ENCODE measurements at places on chromosomes 2 and 18. TPM values are rescaled to one million over a fixed set of nuclear protein-coding genes. Genes with fewer than 3 reads are reported as not detected.

The ERBB4 gene
- total RNA-seq, result 29.3 TPM

The TEKT4 gene
- not detected for total RNA-seq

The KRTCAP3 gene
- total RNA-seq, result 0.68 TPM

DNA sequence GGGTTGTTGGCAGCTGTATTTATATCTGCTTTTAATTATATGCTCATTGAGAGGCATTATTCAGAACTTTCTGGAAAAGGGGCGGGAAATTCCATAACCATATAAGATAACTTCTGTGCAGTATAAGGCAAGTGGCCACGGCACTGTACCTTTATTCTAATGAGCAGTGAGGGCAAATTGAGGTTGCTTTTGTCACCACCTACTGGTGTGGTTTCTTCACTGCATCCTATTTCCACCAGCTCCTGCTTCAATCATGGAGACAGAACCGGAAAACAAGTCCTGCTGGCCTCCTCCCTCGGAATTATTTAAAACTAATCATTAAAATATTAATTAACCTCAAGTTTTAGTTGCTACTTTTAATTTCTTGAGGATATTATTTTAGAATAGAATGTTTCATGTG lies 759.4 kb downstream of the CBLN2 start:
- no peaks in the 10 kb centered on the region for H3K36me3 ChIP-seq
- no peak overlapping the region for H3K27ac ChIP-seq
- H3K27me3 ChIP-seq, result no peaks in the 10 kb centered on the region
- H3K4me1 ChIP-seq, result no peaks in the 10 kb centered on the region

GRCh38 chr2:43837831-43838559 lies 644 bp downstream of the ABCG5 start:
- no peaks in the 10 kb centered on the region for H3K36me3 ChIP-seq
- H3K27ac ChIP-seq, result no peak overlapping the region
- H3K4me1 ChIP-seq, result no peaks in the 10 kb centered on the region
- no peaks in the 10 kb centered on the region for H3K27me3 ChIP-seq

- no peak overlapping the region for H3K27ac ChIP-seq
- no peak overlapping the region for H3K4me3 ChIP-seq
- no peak for DNase-seq
- no peaks in the 10 kb centered on the region for H3K27me3 ChIP-seq
These were observed 88.9 kb upstream of the CYP26B1 start for GRCh38 chr2:72236445-72237067.

DNA sequence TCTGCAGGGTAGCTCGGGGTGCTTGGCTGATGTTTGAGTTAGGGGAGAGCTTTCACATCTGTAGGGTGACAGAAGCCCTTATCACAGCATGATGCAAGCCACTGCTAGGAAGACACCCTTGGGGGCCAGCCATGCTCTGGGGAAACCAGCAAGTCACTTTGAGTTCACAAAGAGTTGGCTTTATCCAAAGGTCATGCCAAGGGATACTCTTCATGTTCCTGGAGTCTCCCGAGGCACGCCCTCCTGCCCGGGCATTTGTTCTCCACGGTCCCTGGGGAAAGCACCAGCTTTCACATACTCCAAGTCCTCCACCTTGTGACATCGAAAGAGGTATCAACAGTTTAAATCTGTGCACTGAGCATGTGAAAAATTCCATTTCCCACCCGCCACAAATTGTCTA lies 227.7 kb downstream of the VAPA start:
- H3K27me3 ChIP-seq, result no peaks in the 10 kb centered on the region
- H3K36me3 ChIP-seq, result no peaks in the 10 kb centered on the region
- H3K4me1 ChIP-seq, result peaks cover 13% of the 10 kb centered on the region
- H3K27ac ChIP-seq, result no peak overlapping the region
- H3K4me3 ChIP-seq, result no peak overlapping the region
- DNase-seq, result no peak

The KIF5C gene
- total RNA-seq, result 7.3 TPM

GRCh38 chr18:47550611-47551010 lies 299.2 kb upstream of the SKOR2 start:
- no peak overlapping the region for H3K27ac ChIP-seq
- no peaks in the 10 kb centered on the region for H3K36me3 ChIP-seq
- H3K4me3 ChIP-seq, result no peak overlapping the region
- H3K27me3 ChIP-seq, result no peaks in the 10 kb centered on the region
- DNase-seq, result no peak

DNA sequence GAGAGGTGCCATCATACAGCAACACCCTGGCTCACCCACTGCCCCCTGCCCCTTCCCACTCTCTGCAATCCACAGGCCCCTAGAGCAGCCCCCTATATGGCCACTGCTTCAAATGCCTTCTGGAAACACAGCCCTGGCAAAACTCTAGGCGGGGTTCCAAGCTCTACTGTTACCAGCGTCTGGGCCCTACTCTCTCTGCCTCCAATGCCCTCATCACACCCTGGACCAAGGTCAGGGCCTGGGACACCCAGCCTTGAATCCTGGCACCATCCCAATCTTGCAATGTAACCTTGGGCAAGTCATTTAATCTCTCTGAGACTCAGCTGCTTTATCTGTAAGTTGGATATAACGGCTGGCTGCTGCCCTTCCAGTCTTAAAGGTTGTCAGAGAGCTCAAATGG lies 39.2 kb upstream of the LOXHD1 start:
- H3K27ac ChIP-seq, result no peak overlapping the region
- no peaks in the 10 kb centered on the region for H3K4me1 ChIP-seq

- H3K27ac ChIP-seq, result no peak overlapping the region
- no peaks in the 10 kb centered on the region for H3K27me3 ChIP-seq
- H3K4me3 ChIP-seq, result no peak overlapping the region
These were observed 199.2 kb downstream of the CAMKMT start for GRCh38 chr2:44560941-44561340.

GRCh38 chr2:27856386-27856785 lies 33.8 kb downstream of the RBKS start:
- peaks cover 7% of the 10 kb centered on the region for H3K4me1 ChIP-seq
- H3K27me3 ChIP-seq, result no peaks in the 10 kb centered on the region
- no peak for DNase-seq
- H3K27ac ChIP-seq, result no peak overlapping the region
- H3K36me3 ChIP-seq, result no peaks in the 10 kb centered on the region

- DNase-seq, result no peak
- H3K4me3 ChIP-seq, result no peak overlapping the region
- H3K4me1 ChIP-seq, result peaks cover 16% of the 10 kb centered on the region
- H3K27ac ChIP-seq, result no peak overlapping the region
- H3K36me3 ChIP-seq, result no peaks in the 10 kb centered on the region
- no peaks in the 10 kb centered on the region for H3K27me3 ChIP-seq
These were observed 239.8 kb downstream of the SETBP1 start for GRCh38 chr18:44920441-44920840.

The IL37 gene
- total RNA-seq, result not detected

The PRSS56 gene
- not detected for total RNA-seq

DNA sequence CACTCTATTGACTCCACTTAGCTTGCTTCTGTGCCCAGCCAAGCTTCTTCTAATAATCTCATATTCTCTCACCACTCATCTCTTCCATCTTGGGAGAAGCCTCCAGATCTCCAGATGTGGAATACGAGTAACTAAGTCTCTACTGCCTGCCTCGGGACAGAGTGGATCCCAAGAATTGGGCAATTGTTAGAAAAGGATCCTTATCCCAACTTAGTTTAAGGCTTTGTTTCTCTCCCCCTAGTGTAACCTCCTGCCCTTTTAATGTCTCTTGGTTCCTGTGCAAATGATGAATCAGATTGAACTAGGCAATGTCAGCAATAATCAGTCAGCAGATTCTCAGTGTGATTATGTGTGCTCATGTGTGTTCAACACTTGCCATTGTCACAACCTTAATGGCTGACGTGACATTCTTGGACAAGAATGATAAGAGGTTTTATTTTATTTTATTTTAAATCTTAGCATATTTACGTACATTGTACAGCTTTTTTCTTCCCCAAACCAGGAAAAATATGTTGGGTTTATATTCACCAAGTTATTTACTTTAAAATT lies 59.7 kb downstream of the MYO3B start:
- H3K4me1 ChIP-seq, result no peaks in the 10 kb centered on the region
- no peak overlapping the region for H3K4me3 ChIP-seq
- no peak for DNase-seq
- H3K27ac ChIP-seq, result no peak overlapping the region
- no peaks in the 10 kb centered on the region for H3K36me3 ChIP-seq

DNA sequence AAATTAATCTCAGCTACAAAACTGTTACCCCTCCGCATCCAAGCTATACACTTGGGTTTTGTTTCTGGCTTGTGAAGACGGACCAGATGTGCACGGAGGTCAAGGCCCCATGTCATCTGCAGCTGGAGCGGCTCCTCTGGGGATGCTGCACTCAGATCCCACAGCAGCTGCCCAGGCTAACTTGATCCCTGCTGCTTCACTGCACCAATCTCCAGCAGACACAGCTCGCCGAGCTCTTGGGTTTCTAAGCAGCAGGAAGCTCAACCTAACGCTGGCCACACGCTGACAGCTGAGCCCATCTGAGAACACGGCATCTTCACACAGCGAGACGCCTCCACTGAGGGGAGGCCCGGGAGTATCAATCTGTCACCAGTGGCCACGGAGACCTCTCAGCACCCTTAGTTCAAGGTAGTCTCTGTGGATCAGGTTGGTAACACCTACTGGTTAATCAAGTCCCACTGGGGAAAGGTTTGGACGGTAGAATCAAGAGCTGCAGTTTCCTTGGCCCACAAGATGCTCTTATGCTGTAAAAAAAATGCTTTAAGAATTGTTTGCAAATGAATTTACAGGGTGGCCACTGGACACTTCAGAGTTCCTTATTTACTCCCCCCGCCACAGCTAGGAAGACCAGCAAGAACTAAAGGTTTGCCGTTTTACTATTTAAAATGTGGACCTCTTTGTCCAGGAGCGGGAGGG lies 67.5 kb downstream of the EMILIN2 start:
- peaks cover 3% of the 10 kb centered on the region for H3K4me1 ChIP-seq
- no peak overlapping the region for H3K4me3 ChIP-seq
- H3K27ac ChIP-seq, result no peak overlapping the region
- no peak for DNase-seq

GRCh38 chr2:186910996-186911395 lies 62.0 kb upstream of the ZSWIM2 start:
- H3K27ac ChIP-seq, result no peak overlapping the region
- no peak overlapping the region for H3K4me3 ChIP-seq
- H3K4me1 ChIP-seq, result no peaks in the 10 kb centered on the region
- no peaks in the 10 kb centered on the region for H3K27me3 ChIP-seq

The ARHGEF4 gene
- 6.5 TPM for total RNA-seq

- H3K36me3 ChIP-seq, result no peaks in the 10 kb centered on the region
- H3K27me3 ChIP-seq, result no peaks in the 10 kb centered on the region
- H3K27ac ChIP-seq, result no peak overlapping the region
- no peak for DNase-seq
- H3K4me1 ChIP-seq, result no peaks in the 10 kb centered on the region
These were observed 80.8 kb downstream of the TWIST2 start for GRCh38 chr2:238928520-238929241.

GRCh38 chr2:43293744-43294695 lies 67.6 kb upstream of the ZFP36L2 start:
- peak overlapping the region; percentile 59 for H3K27ac ChIP-seq
- H3K4me1 ChIP-seq, result peaks cover 28% of the 10 kb centered on the region

- no peaks in the 10 kb centered on the region for H3K27me3 ChIP-seq
- H3K4me3 ChIP-seq, result no peak overlapping the region
- no peak for DNase-seq
- H3K36me3 ChIP-seq, result no peaks in the 10 kb centered on the region
These were observed 160.5 kb upstream of the RND3 start for GRCh38 chr2:150647943-150648342.

The CASP10 gene
- 12.3 TPM for total RNA-seq

DNA sequence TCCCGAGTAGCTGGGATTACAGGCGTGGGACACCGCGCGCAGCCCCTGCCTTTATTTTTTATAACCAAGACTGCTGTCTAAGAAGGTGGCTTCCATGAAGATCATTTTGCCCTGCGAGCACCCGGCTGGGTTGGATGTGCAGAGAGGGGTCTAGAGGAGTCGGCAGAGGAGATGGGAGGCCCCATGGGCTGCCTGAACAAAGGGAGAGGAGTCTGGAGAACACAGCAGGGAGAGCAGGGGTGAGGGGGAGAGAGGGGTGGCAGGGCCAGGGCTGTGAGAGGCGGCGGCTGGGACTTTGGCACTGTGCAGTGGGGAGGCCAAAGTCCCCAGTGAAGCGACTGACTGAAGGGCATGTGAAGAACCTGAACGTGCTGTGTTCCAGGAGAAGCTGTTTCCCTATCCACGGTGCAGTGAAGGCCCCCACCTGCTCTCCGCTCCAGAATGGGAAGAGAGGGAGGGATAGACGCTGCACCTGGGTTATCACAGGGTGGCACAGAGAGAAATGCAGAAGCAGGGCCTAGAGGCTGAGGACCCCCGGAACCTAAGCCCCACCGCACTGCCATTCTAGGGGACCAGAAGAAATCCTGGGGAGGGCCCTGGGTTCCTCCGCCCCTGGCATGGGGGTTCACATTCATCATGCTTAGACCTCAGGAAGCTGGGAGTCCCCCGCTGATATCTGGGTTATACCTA lies 24.8 kb upstream of the FOSL2 start:
- no peaks in the 10 kb centered on the region for H3K27me3 ChIP-seq
- H3K4me3 ChIP-seq, result no peak overlapping the region
- H3K4me1 ChIP-seq, result no peaks in the 10 kb centered on the region
- H3K36me3 ChIP-seq, result no peaks in the 10 kb centered on the region

All from thoracic aorta (tissue), 2 donors.